ENCODE measurements at places on chromosomes 13 and 19.

DNA sequence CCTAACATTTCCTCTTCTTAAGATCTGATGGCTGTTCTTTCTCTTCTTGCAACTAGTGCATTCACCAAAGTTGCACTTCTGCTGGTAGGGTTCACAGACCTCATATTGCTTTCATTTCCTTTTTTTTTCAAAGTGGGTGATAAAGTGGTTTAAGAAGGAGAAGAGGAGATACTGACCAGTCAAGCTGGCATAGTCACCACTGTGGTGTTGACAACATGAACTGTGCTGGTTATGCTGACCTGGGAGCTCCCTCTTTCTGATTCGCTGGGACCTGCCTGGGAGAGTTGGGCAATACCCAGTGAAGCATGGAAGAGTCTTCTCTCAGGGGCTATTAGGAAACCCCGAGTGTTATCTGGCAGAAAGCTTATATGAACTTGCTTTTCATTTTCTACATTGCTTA, 222.9 kb downstream of the SLITRK5 start:
- DNase-seq = no peak

DNA sequence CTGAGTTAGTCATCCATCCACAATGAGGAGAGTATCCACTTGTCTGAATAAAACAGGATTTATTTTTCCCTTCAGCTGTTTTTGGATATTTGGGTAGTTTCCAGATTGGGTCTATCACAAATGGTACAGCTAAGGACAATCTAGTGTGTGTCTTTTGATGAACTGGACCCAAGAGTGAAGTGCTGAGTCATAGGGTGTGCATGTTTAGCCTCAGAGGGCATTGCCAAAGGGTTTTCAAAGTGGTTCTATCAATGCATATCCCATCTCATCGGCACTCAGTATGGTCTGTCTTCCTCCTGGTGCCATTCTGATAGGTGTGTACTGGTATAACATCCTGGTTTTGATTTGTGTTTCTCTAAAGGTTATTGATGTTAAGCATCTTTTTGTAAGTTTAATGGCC, 62.3 kb downstream of the GSX1 start:
- no peak for DNase-seq

- DNase-seq = no peak
Observed at GRCh38 chr19:54324071-54324470, 11.1 kb upstream of the LILRA5 start.

GRCh38 chr19:1783354-1783753, 28.7 kb downstream of the ATP8B3 start:
- no peak for DNase-seq

- DNase-seq = no peak
Observed at GRCh38 chr13:106415442-106415841, 120.0 kb downstream of the EFNB2 start.

DNA sequence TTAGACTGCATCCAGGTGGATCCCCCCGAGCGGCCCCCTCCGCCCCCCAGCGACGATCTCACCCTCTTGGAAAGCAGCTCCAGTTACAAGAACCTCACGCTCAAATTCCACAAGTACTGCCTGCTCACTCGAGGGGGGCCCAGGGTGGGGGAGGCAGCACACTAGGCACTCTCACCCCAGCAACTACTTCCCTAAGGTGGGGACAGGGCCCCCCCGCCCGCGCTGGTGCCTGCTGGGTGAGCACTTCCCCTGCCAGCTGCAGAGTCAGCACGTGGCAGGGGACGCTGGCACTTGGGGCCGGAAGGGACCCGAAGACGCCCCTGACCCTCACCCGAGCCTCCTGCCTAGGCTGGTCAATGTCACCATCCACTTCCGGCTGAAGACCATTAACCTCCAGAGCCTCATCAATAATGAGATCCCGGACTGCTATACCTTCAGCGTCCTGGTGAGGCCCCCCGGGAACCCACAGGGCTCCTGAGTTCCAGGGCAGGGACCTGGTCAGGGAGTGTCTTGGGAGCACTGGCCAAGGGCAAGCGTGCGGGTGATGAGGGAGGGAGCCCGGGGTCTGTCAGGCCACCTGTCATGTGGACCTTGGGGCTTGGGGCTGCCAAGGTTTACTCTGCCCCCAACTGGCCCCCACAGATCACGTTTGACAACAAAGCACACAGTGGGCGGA, 5.2 kb downstream of the MCOLN1 start:
- DNase-seq = no peak

DNA sequence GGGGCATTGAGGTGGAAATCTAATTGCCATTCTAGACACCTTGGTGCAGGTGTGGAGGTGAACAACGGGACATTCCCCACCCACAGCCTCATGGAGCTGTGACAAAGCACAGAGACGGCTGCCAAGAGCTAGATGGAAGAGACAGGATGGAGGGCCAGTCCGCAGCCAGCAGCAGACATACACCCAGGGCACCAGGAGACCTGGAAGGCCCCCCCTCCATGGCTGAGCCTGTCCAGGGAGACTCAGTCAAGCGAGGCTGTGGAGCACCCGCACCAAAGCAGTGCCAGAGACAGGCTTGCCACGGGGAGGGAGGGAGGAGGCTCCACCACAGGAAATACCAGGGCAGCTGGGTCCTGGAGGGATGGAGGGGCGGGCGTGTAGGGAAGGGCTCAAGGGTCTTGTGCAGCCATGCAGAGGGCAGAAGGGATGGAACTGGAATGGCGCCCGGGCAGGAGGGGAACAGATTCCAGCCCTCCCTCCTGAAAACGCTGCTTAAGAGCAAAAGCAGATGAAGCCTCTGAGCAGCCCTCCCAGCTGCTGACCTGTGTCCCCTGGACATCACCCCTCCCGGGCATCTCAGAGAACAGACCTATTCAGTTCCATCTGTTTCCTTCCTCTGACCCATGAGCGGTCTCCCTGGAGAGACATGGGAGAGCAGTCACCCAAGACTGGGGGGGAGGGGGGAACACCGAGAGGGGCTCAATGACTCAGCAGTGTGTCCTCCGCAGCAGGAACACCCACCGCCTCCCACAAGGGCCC, 14.4 kb downstream of the EPS15L1 start:
- no peak for DNase-seq

All from T-helper 9 cell (primary cell).